ENCODE measurements at places on chromosomes 6 and 20.

DNA sequence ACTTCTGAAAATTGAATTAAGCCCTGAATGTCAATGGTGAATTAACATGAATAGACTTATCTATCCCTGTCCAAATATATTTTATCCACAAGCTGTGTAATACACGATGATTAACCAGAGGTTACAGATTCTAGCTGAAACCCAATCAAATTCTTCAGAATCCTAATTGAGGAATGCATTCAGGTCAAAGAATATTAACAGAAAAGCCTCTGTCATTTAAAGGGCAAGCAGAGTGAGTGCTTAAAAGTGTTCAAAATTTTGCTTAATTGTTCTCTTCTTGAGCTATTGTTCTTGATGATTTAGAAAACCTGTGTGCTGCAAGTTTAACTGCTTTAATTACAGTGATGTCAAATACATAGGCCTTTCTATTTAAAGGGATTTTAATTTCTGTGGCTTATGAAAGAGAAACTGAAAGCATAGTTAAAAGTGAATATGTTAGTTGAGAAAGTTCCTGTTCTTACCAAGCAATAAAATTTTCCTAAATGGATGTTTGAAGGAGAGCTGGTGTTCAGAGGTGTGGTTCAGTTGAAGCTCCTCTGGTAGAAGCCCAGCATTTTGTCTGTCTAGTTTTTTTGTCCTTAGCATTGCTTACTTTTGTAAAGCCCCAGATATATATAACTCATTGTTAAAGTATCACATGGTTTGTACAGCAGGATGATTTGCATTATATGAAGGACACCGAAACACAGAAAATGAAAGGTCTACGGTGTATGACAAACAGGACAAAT lies 466.3 kb upstream of the PLCB4 start:
- DNase-seq, result no peak

- DNase-seq, result no peak
Observed at GRCh38 chr6:163563318-163563717, 148.8 kb downstream of the QKI start.

DNA sequence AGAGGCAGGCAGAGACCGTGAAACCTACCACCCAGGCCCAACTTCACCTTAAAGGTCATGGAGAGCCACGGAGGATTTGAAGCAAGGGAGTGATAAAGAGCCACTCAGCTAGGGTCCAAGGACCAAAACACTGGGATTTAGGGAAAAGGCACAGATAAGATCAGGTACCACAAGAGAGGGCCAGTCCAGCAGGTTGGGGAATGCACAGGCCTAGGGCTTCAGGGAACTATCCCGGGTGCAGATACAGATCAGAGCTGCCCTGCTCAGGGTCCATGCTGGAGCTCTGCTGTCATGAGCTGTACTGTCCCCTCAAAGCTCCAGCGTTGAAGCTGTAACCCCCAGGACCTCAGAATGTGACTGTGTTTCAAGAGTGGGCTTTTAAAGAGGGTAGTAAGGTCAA lies 16.9 kb downstream of the SLC22A23 start:
- DNase-seq, result no peak

- DNase-seq, result no peak
Observed at GRCh38 chr20:13274275-13274861, 53.3 kb downstream of the ISM1 start.

- DNase-seq, result no peak
Observed at GRCh38 chr6:170083236-170084051, 207.4 kb downstream of the DLL1 start.

DNA sequence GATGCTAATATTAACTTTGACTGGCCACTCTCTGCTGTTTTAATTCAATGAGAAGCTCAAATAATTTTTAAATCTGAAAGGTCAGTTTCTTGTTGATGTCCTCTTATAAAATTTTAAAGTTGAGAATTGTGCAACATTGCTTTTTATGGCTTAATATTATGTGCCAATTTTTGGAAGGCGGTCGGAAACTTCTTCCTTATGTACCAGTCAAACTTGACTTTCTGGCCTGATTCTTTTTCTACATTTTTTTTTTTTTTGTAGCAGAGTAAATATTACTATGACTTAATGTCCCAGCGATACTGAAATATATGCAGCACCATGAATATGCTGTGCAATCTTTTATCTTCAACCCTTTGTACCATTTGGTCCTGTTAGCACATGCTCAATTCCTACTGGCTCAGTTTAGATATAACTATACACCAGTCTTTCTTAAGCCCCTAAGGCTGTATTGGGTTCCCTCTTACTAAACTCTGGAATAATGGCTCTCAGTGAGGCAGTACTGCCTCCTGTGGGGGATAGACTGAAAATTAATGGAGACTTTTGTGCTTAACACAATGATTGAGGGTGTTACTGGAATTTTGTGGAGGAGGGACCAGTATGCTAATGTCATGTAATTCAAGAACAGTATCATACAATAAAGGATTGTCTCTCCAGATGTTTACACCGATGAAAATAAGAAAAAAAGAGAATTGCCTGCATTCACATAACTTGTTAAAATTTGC lies 156.4 kb upstream of the SYNCRIP start:
- no peak for DNase-seq

- no peak for DNase-seq
Observed at GRCh38 chr6:44225579-44226325, 2.4 kb downstream of the SLC29A1 start.

- DNase-seq, result no peak
Observed at GRCh38 chr20:52724541-52724940, 247.6 kb upstream of the TSHZ2 start.

- no peak for DNase-seq
Observed at GRCh38 chr6:98230250-98230649, 604.1 kb upstream of the POU3F2 start.

GRCh38 chr20:53154540-53154939 lies 182.4 kb downstream of the TSHZ2 start:
- DNase-seq, result no peak

All from GM04503 (cell line).